ENCODE measurements at places on chromosomes 1 and 21.
A peak's percentile ranks its signal among the peaks of the same experiment; 100 is the strongest.

GRCh38 chr1:116448785-116449385 lies 75.8 kb downstream of the ATP1A1 start:
- DNase-seq = no peak

DNA sequence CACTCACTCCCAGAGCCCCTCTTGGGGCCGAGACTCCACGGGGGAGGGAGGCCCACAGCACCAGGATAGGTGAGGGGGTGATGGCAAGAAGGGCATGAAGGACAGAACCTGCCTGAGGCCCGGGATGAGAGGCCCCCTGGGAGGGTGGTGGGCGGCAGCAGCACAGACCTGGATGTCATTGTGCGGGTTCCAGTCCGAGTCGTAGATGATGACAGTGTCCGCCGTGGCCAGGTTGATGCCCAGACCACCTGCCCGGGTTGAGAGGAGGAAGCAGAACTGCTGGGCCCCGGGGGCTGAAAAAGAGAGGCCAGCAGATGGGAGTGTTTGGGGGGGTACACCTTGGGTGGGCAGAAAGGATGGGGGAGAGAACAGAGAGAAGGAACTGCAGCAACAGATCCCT lies 50.1 kb downstream of the CHD5 start:
- DNase-seq = no peak

- DNase-seq = no peak
Observed at GRCh38 chr1:201456499-201457309, 12.3 kb downstream of the PHLDA3 start.

GRCh38 chr1:2466958-2467554 lies 9.0 kb upstream of the PLCH2 start:
- no peak for DNase-seq

DNA sequence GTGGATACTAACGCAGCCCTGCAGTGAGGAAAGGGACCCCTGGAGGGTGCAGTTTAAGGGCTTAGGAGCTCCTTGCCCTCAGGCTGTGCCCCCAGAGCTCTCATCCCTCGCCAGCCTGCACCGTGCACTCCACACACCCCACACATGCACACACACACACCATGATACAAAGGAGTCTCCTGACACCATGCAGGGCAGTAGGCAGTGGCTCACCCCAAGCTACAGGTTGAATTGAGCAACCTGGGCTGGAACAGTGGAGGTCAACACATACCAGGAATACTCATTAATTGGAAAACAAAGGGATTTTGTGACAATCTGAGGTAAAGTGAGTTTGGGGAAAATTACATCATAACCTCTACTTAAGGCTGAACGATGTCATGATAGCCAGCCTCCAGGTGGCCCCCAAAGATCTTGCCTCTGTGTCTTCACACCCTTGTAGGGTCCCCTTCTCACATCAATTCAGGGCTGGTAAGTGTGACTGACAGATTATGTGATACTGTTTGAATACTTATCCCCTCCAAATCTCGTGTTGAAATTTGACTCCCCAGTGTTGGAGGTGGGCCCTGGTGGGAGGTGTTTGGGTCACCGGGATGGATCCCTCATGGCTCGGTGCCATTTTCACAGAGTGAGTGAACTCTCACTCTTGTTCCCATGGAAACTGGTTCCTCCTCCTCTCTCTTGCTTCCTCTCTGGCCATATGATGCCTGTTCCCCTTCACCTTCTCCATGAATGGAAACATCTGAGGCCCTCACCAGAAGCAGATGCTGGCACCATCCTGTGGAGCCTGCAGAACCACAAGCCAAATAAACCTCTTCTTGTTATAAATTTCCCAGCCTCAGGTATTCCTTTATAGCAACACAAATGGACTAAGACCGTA lies 111.0 kb upstream of the RAB4A start:
- no peak for DNase-seq

- DNase-seq = no peak
Observed at GRCh38 chr1:230356869-230357794, 69.0 kb downstream of the PGBD5 start.

DNA sequence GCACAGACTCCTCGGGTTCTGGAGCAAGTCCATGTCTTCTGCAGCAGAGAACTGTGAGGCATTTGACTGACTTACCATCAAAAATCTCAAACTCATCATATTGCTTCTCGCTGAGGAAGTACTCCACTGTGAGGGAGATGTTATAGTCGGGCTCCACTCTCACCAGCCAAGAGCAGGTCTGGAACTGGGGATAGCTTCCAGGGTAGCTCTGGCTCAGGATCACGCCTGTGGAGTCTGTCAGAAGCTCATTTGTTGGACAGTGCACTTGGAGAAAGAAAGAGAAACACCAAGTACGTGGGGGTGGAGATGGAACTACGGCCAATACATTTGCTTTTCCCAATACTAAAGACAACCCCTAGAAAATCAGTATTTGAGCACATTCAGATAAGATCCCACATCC lies 111.1 kb downstream of the ZSCAN20 start:
- no peak for DNase-seq

GRCh38 chr1:219906924-219907771 lies 21.2 kb downstream of the SLC30A10 start:
- DNase-seq = no peak

- peak; percentile 13 for DNase-seq
Observed at GRCh38 chr21:33266789-33267135, 595 bp downstream of the IL10RB start.

GRCh38 chr1:227777646-227778045 lies 37.8 kb upstream of the PRSS38 start:
- DNase-seq = no peak

DNA sequence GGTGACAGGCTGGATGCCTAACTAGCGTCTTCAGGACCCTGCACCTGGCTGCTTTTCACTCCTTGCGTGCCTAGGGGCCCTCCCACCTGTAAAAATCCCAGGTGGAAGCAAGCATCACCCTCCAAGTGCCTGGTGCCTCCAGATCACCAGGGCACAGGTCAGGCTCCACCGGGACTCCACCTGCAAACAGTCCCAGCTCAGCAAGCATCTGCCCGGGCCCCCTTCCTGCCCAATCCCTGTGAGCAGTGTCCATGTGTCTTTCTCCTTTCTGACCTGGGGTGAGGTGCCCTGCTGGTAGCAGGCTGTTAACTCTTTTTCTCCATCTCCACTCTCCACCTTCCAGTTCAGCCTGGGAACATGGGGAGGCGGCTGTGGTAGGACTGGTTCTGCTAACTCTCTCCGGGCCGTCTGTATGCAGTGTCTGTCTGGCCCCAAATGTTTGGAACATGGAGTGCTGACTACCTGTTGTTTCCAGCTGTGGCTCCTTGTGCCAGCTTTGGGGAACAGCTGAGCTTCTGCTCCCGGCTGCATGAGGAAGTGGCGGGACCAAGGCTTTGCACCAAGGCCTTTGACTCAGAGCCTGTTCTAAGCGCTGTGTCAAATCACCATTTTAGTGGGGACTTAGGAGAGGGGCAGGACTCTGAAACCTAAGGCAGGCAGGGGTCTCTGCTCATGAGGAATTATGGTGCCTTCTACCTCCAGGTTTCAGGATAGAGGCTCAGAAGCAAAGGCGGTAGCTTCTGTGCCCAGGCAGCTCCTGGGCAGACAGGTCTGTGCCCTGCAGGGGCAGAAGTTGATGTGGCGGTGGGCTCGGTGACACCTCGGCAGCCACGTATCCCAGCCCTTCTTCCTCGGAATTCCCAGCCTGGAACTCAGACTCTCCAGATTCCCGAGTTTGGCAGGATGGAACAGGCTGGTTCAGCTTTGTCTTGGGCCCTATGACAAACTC lies 5.5 kb downstream of the GPR137B start:
- no peak for DNase-seq

- DNase-seq = no peak
Observed at GRCh38 chr1:59521456-59521855, 224.6 kb downstream of the FGGY start.

DNA sequence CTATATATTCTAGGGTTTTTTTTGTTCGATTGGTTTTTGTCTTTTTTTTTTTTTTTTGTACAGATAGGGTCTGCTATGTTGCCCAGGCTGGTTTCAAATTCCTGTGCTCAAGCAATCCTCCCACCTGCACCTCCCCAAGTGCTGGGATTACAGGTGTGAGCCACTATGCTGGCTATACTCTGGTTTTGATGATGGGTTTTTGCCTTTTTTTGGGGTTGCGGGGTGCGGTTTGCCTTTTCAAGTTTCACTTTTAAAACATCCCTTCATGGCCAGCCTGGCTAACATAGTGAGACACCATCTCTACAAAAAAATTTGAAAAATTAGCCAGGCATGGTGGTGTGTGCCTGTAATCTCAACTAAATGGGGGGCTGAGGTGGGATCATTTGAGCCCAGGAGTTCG lies 10.0 kb downstream of the KDM5B start:
- no peak for DNase-seq

- no peak for DNase-seq
Observed at GRCh38 chr1:17874231-17874630, 119.1 kb downstream of the ACTL8 start.

DNA sequence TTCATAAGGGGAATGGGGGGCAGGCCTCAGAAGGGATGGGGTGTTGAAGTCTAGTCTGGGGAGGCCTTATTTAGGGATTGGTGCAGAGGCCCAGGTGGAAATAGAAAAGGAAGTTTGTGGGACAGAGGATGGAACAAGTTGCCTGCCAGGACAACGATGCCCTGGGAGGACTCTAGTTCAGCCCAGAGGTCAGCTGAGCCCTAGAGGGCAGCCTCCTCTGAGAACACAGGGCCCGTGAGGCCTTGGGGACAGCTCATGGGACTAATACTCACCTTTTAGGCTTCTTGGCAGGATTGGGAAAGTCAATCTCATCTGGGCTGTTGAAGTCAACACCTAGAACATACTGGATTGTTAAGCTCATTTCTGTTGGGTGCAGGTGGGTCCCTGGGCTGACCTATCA lies 43.0 kb downstream of the LHX4 start:
- no peak for DNase-seq

DNA sequence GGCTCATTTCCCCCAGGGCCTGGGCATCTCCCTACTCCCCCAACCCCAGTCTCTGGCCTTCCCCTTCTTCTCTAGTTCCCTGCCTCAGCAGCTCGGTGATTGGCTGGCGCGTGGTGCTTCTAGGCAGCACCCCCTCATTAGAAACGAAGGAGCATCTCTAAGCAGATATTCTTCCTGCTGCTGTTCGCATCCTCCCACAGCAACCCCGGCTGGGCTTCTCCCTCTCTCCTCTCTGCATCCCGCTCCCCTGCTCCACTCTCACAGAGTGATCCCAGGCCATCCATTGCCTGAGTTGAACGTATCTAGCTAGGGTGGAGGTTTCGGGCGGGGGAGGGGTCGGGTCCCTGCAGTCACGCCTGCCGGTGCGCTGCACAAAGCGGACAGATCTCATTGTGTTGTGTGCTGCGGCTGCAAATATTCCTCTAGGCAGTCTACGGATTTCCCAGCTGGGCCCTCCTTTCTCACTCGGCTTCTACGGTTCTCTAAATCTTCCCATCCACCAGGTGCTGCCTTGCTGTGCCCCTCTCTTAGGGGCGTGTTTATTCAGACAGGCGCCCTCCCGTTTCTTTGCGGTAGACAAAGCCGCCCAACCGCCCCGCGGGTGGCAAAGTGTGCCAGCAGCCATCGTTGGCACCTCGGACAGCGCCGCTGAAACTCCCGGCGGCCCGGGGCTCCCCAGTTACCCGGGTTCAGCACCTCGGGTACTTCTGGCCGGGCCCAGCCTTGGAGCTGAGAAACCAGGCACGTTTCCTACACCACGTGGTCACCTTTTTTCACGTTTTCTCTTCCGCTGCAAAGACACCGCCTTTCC lies 2.2 kb downstream of the CACNA1E start:
- no peak for DNase-seq

DNA sequence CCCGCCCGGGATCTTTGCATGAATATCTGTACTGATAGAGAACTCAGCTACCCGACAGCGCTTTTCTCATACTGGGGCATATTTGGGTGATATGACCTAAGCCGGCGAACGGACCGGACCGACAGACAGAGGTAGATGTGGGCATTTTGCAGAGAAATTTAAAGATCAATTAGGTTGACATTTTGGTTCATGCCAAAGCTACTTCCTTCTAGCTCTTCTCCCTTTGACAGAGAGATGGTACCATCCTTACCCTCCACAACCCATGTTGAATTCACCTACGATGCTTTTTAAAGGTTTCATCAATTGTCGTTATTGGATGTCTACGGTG lies 459 bp downstream of the ARV1 start:
- no peak for DNase-seq

GRCh38 chr1:93537924-93538323 lies 90.0 kb downstream of the FNBP1L start:
- DNase-seq = no peak

DNA sequence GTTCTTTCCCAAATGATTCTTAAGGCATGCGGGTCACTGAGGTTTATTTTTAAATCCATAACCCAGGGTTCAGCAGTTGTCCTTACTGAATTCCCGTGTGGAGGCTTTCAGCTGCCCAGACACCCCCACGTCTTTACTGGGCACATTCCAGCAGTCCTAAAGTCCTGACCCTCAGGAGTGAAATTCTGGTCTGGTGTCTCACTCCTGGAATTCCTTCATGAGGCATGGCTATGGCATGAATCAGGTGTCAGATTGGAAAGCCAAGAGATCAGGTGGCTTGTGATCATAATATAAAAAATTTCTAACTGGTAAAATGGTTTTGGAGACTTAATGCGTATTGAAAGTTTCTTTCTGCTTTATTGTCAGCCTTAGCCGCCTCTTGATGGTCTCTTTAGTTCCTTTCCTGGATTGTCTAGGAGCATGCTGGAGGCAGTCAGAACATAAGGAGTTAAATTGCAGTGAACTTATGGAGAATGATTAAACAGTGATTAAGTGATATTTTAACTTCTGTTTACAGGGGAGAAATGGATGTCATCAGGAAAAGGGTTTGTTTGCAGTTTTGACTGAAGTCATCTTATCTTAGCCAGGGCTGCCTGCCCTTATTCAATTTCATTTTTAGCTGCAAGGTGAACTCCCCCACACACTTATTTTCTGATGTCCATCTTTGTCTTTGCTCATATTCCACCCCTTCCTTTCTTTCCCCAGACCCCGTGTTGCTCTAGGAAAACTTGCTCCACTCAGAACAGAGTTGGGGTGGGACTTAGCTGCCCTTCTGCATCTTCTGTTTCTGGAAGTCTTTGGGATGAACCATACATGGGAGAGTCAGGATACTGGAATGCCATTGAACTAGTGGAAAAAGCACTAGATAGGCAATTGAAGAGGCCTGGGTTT lies 25.7 kb upstream of the MACF1 start:
- DNase-seq = no peak

GRCh38 chr1:10701145-10701544 lies 95.3 kb downstream of the CASZ1 start:
- no peak for DNase-seq

All from stimulated activated CD8-positive, alpha-beta memory T cell treated with anti-CD3 and anti-CD28 coated beads, Interleukin-12 subunit alpha, Interleukin-12 subunit beta, amount 100 ng/mL, for 4 hours (primary cell).